Stimulated activated CD4-positive, alpha-beta T cell treated with anti-CD3 and anti-CD28 coated beads, Interleukin-12 subunit alpha, Interleukin-12 subunit beta, amount 100 ng/mL, for 48 hours (primary cell): ENCODE measurements at places on chromosomes 1 and 21.

- no peak for DNase-seq
Measured at GRCh38 chr1:26029864-26030481, 8.4 kb downstream of the EXTL1 start.

- no peak for DNase-seq
Measured at GRCh38 chr1:16174261-16174868, 18.5 kb upstream of the EPHA2 start.

DNA sequence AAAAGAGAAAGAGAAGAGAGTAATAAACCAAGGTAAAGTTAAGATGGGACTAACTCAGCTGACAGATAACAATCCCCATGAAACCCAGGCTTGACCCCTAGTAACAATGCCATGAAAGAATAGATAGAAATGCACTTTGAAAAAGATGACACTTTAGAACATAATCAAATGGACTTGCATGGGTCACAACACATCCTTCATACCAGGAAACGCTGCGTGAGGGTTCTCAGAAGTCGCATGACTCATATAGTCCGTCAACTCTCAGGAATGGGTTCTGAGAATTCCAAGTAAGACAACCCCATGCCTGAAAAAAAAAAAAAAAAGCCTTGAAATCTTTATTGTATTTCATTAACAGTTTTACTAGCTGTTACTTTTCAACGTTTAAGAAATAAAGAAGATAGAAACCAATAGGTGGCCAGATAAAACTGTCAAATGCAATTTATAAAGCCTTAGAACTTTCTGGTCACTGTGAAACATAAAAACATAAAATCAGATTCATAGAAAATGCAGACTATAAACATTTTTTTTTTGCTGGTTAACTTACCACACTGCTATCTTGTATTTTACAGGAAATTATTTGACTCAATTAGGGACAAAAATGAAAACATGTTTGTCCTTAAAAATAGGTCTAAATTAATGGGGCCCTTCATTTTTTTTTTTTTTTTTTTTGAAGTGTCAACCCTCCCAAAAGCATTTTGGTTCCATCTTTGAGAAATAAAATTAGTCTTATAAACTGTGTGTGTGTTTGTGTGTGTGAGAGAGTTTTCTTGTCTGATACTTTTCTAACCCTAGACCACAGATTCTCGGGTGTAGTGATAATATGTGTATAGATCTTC, 202.1 kb downstream of the NCAM2 start:
- no peak for DNase-seq

- DNase-seq = no peak
Measured at GRCh38 chr1:219518168-219518906, 94.6 kb downstream of the ZC3H11B start.

GRCh38 chr1:9241891-9242290, 7.3 kb downstream of the H6PD start:
- no peak for DNase-seq

- DNase-seq = no peak
Measured at GRCh38 chr1:21184276-21184675, 7.6 kb upstream of the EIF4G3 start.

GRCh38 chr21:37642493-37642892, 273.8 kb downstream of the KCNJ6 start:
- peak; percentile 3 for DNase-seq

GRCh38 chr1:228316589-228317387, 89.8 kb downstream of the TRIM11 start:
- no peak for DNase-seq

DNA sequence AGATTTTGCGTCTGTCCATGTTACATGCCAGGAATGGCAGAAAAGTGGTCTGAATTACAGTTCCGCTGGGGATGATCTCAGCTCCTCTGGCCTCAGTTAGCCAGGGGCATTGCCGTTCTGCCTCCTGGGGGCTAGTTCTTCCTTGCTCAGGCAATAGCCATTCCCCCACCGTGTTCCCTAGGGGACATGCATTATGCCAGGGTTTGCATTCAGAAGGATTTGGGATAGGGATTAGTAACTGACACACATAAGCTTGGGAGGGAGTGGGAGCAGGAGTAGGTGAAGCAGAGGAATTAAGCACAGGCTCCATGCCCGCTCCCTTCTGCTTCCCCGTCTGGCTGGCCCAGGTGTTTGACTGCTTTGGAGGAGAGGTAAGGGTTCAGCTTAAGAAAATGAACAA, 12.7 kb downstream of the LRRC71 start:
- no peak for DNase-seq

DNA sequence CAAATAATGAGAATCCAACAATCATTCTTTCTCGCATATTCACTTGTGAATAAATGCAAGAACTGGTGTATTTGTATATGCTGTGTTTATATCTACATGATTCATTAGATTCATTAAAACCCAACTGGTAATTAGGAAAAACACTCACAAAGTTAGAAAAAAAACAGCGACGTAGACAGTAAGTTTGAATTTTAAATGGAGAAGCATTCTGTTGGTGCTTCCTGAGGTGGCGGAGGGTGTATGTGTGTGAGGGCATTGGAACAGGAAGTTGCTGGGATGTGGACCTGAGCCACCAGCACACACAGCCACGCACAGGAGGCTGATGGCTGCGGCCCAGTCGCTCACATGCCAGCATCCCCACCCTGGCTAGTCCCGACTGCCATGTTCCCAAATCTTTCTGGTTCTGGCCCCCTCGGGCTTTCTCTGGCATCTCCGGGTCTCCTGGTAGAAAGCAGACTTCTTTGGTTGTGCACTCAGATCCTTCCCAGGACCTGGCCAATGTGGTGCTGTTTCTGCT, 121.6 kb upstream of the IRF2BP2 start:
- peak; percentile 17 for DNase-seq

- no peak for DNase-seq
Measured at GRCh38 chr1:208068407-208068806, 157.5 kb upstream of the CD34 start.

GRCh38 chr1:40344597-40344996, 27.5 kb upstream of the COL9A2 start:
- DNase-seq = no peak

GRCh38 chr1:227607336-227607898, 44.1 kb downstream of the ZNF678 start:
- no peak for DNase-seq
